Placental pericyte (primary cell): ENCODE measurements at places on chromosomes 16 and 17. TPM values are rescaled to one million over a fixed set of nuclear protein-coding genes. Genes with fewer than 3 reads are reported as not detected.

Gene CD300H
- not detected in 2 replicates for total RNA-seq

Gene CCL17
- total RNA-seq: not detected in 2 replicates

Gene CHST6
- under 0.01 and 0.14 TPM in 2 replicates for total RNA-seq

Gene ACSM3
- total RNA-seq: 0.14 and 0.22 TPM in 2 replicates

Gene RND2
- under 0.01 and 0.88 TPM in 2 replicates for total RNA-seq

Gene SOST
- not detected in 2 replicates for total RNA-seq

Gene HASPIN
- total RNA-seq: 0.44 and 19.6 TPM in 2 replicates

Gene HSF5
- total RNA-seq: under 0.01 TPM in 1 of 2 replicates, not detected in the other

Gene STXBP4
- total RNA-seq: 8.5 and 14.6 TPM in 2 replicates

Gene ARHGDIG
- total RNA-seq: 0.44 TPM in 1 of 2 replicates, not detected in the other

Gene RNF157
- total RNA-seq: 0.44 and 5.2 TPM in 2 replicates

Gene GNG13
- total RNA-seq: not detected in 2 replicates

Gene DOC2A
- 0.14 TPM in 1 of 2 replicates, not detected in the other for total RNA-seq

Gene CNTROB
- total RNA-seq: 19.3 and 37.2 TPM in 2 replicates

Gene CDC27
- 70.7 and 145 TPM in 2 replicates for total RNA-seq

Gene TAT
- total RNA-seq: not detected in 2 replicates

Gene ADAD2
- not detected in 2 replicates for total RNA-seq

Gene HOXB8
- total RNA-seq: not detected in 2 replicates

Gene IGF2BP1
- 30.6 and 49.0 TPM in 2 replicates for total RNA-seq

Gene AIPL1
- not detected in 2 replicates for total RNA-seq

Gene COL1A1
- total RNA-seq: 2,368 and 3,907 TPM in 2 replicates

Gene DRC3
- total RNA-seq: 0.66 and 0.86 TPM in 2 replicates

Gene CCL2
- 128 and 362 TPM in 2 replicates for total RNA-seq

Gene CHST5
- under 0.01 TPM in 2 replicates for total RNA-seq
